ENCODE measurements at places on chromosomes 3 and 15.

DNA sequence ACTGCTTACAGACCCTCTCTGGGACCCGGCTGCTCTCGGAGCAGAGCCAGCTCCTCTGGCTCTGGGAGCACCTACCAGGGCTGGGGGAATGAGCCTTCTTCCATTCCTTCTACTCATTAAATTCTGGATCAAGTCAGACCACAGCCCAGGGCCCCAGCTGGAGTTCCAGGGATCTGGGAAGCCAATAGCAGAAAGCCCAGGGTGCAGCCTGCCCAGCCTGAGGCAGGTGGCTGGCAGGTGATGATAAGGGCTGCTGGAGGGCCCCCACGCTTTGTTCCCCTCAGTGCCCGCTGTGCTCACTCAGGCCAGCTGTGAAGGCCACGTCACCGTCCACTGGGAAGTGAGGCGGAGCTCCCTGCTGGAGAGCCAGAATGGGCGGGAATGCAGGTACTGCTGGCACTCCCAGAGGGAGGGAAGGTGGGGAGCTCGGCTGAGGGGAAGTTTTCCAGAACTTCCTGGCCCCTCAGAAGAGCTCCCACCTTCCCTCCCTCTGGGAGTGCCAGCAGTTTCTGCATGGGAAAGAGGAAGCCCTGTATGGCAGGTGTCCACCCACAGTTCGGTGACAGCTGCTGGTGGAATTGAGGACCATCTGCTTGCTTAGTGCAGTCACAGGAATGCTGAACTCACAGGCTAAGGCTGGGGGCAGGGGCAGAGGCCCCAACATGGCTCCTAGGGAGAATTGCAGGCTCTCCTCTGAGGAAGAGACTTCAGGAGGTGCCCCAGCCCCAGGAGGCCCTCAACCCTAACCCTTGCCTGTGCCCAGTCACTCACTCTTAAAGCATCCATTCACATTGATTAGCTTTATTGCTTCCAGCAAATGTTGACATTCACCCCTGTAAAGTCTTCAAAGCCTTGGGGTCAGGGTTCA is 12.6 kb upstream of the RTP3 start:
- peak; percentile 53 for DNase-seq

DNA sequence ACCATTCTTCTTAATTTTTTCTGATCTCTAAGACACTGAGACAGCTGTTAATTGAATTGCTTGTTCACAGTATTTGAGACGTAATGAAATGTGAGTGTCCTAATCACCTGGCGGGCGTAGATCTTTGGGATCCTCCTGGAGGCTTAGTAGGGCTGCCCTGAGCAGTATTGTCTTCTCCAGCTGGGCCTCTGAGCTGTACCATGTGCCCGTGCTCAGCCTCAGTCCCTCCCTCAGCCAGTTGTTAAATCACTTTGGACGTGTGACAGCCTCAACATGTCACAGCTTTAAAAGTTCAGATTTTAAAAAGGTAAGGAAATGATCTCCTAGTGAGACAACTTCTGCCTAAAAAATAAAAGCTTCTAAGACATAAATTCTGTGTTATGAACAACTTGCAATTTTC is 35.5 kb downstream of the IGF1R start:
- DNase-seq = no peak

DNA sequence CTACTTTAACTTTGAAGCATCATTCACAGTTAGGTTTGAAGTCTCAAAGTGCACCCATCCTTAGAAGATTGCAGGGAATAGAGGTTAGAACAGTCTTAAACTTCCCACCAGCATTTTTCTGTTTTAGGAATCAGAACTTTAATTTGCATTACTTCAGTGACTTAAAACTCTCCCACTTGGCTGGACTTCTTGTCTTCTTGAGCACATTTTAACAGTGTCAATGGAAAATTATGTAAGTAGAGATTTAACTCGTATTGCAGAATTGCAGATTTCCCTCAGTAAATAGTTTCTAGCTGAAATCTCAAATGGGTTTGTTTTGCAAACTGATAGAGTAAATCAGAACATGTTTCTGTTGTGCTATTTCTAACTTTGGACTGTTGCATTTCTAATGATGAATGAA is 369.6 kb downstream of the OTOL1 start:
- no peak for DNase-seq

DNA sequence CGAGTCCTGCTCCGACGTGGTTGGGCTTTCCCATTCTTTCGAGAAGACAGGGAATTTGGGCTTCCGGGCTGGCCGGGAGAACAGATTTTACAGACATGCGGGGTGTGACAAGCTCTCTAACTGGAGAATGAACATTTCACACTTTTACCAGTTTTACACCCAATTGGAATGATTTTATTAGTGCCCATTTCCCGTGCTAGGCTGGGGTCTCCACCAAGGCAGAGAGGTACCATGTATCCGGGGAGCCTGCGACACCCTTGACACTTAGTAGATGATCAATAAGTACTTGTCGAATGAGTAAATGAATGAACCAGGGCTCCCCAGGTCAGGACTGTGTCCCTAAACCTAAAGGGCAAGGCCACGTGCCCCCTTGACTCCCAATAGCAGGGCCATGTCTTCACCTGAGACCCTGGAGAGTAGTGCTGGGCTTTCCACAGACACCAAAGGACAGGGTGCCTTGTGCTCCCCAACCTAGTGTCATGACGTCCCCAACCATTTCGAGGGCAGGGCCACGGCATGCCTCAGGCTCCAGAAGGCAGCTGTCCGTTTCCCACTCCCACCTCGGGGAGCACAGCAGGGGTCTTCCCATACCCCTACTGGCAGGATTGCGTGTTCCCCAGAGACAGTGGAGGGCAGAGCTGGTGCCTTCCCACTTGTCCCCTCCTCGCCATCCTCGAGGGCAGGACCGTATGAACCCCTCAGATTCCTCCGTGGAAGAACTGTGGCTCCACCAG is 679 bp upstream of the MYD88 start:
- DNase-seq = no peak

- DNase-seq = no peak
Measured at GRCh38 chr3:25071846-25072245, 356.2 kb upstream of the RARB start.

DNA sequence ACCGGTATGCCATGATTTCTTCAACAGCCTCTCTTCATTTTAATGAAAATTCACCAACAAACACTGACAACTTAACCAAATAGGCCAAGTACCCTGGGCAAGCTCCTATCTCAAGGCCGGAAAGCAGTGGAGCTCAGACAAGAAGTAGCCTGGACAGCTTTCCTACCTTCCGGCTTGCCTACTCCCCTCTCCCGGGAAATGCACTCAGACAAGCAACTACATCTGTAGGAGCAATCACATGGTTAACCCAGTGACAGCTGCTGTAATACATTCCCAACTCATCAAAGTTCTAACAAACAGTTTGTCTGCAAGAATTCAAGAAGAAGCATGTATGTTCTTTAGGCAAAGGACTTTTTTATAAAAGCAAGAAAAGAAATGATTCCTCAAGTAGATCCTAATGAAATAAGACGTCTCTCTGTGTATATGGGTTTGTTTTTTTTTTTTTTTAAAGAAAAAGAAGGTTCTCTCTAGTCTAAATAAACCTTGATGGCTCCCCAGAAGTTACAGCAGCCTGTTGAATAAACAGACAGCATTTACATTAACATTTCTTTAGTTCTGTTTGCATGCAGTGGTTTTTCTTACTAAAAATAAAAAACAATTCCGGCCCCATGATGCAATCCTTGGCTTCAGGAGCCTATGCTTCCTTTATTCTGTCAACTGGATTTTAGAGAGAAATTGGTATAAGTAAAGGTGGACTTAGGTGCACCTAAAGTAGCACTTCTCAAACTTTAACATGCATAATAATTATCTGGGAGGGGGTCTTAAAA is 278.7 kb downstream of the NEK10 start:
- DNase-seq = no peak

- DNase-seq = no peak
Measured at GRCh38 chr3:8658306-8659212, 14.0 kb upstream of the SSUH2 start.

Measured in glutamatergic neuron (in vitro differentiated cells).